Caco-2 (cell line): ENCODE measurements at places on chromosomes 13 and 19. TPM values are rescaled to one million over a fixed set of nuclear protein-coding genes. Genes with fewer than 3 reads are reported as not detected.

TEAD2 gene
- total RNA-seq, result 8.6 and 8.8 TPM in 2 replicates

SERP2 gene
- not detected in 2 replicates for total RNA-seq

AMER2 gene
- not detected in 2 replicates for total RNA-seq

GPC6 gene
- total RNA-seq, result 0.07 and 0.16 TPM in 2 replicates

SELENOW gene
- total RNA-seq, result 110 and 119 TPM in 2 replicates

ZNF382 gene
- total RNA-seq, result 0.12 and 0.50 TPM in 2 replicates

ALG11 gene
- 45.9 and 47.7 TPM in 2 replicates for total RNA-seq

OR7A5 gene
- total RNA-seq, result not detected in 2 replicates

ETHE1 gene
- 39.6 and 42.5 TPM in 2 replicates for total RNA-seq

- DNase-seq, result no peak
Measured at GRCh38 chr13:41565216-41565615, 107.9 kb downstream of the RGCC start.

DNA sequence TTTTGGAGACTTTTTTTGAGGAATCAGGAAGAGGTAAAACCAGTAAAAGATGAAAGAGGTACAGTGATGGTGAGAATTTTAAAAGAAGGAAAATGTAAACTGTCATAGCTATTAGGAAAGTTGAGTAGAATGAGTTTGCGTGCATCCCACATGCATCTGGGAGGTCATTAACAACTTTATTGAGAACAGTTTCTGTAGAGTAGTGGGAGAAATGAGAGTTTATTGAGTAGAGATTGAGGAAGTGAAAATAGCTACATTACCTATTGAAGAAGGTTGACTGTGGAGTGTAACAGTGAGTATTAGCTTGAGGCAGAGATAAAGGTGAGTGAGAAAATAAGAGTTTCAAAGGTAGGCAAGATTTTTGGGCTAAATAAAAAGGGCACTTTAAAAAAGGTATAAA lies 38.7 kb downstream of the BRCA2 start:
- DNase-seq, result no peak

- peak; percentile 71 for DNase-seq
Measured at GRCh38 chr13:75357576-75358289, 124.2 kb downstream of the TBC1D4 start.

DNA sequence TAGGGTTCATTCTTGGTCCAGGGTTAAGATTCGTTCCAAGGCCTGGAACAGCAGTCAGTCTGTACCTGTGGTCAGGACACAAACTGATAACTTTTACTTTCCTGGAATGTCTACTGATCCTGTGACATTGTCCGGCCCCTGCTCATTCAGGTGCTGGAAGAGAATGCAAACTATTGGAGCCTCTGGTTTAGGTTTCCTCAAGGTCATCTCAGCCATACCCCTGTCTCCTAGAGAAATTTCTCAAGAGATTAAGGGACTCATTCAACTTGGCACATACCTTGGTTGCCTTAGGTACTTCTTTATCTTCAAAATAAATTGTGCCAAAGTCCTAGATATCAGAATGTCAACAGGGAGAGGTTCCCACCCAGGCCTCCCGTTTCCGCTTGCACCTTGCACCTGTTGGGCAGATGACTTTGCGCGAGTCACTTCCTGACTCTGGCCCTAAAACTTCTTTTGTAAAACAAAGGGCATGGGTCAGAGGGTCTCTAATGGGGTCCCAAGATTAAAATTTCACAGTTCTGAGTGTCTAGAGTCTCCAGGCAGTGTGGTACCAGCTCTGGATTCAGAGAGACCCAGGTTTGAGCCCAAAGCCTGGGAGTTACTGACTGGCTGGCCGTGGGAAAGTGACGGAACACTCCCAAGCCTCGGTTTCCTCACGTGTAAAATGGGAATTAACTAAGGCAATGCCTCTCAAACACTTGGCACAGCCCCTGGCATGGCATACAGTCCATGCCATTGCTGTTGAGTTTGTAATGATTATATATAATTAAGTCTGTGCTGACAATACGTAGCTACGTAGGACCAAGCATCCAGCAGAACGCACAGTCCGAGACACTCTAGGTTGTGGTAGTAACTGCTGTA lies 25.8 kb upstream of the CYP2S1 start:
- peak; percentile 86 for DNase-seq

DNA sequence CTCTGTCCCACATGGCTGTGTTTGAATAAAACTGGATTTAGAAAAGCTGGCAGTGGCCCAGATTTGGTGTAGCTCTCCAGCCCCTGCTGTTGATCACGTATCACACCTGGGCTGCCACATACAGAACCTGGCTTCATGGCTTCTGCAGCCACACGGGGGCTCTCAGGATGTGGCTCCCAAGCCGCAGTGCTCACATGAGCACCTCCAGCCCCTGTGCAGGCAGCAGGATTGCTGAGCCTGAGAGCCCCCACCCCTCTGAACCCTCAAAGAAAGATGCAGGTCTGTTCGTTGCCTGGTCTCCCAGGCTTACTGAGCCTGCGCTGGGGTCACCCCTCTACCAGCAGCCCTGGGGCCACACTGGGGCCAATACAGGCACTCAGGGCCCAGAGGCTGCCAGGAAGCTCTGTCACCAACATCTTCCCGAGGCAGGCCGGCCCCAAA lies 2.7 kb downstream of the PLEKHF1 start:
- no peak for DNase-seq

GRCh38 chr19:49801401-49801888 lies 11.6 kb downstream of the FUZ start:
- no peak for DNase-seq

- no peak for DNase-seq
Measured at GRCh38 chr19:9362905-9363304, at the start of gene ZNF177. ZNF177 (plus strand) TSS chr19:9363013; CDS start chr19:9378312, 15,299 bp downstream.

DNA sequence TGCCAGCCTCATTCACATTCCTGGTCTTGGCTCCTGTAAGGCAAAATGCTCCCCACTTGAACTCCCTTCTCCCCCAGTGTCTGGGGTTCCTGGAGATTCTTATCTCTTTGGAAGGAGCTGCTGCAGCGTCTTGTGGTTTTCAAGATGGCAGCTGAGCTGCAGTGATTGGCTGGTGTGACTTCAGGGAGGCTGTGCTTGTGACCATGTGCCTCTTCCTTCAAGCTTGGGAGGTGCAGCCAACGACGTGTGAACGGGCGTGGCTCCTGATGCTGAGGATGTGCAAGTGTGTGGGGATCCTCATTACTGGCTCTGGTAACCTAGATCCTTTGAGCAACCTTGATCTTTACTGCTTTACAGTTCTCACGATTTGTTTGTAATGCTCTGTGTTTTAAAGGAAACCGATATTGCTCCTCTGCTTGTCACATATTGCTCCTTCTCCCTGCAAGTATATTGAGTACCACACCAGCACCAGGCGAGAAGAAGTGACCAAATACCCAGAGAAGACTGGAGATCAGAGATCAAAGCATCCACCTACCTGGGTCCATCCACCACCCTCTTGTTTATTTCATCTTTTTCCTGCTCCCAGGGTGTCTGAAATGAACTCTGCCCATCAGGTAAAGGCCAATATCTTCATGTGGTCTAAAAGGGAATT lies 208.5 kb downstream of the FGF9 start:
- DNase-seq, result no peak

GRCh38 chr13:101875717-101876393 lies 423.4 kb downstream of the ITGBL1 start:
- peak; percentile 54 for DNase-seq

DNA sequence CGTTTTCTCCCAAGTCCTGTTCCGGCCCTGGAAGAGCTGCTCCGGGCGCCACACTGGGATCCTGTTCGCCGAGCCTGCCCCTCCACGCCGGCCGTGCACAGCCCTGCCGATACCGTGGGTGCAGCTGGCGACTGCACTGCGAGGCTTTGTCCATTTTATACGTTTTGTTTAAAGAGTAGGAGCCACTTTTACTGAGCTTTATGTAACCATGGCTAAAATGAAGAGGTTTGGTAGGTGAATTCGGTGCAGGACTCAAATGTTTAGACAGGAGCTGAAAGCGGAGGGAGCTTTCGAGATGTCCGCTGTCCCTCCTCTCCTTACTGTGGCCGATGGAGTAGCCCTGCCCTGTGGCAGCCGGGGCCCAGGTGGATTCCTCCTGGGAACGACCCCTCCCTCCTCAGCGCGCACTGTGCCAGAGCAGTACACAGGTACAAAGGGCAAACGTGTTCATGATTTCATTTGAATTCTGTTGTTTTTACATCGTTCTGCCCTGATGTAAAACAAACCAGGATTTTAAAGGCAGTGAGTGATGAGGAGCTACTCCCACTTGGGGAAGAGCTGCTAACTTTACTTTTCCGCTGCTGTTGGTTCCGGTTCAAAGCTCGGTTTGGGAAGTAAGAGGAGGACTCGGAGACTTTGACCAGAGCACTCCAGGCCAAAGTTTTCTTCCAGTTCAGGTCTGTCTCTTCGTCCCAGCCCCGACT lies 1.7 kb downstream of the COL4A2 start:
- DNase-seq, result no peak

DNA sequence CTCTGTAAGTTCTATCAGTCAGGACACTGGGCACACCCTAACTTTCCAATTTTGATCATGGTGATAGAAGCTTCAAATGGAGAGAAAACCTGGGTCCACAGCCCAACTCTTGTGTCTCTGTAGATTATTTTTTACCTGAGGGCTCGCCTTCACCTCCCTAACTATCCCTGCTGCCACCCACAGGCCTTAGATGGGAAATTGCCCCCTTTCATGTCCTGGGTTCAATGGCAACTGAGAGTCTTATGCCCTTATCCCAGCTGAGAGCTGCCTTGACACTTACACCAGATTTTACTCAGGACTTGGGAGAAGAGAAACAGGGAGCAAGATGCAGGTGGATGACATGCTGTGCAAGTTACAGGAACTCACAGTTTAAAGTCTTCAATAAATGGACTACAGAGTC lies 81.7 kb downstream of the RAP2A start:
- DNase-seq, result no peak

DNA sequence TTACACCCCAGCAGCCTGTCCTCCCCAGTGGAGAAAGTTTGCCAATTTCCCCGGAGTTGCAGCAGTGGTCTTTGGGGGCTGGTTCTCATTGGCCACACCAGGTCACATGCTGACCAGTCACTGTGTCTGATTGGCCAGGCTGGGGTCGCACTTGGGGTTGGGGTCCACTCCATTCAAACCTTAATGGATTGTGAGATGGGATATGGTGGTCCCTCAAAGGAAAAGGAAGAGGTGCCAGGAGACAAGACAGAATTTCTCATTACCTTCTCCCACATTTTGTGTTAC lies 3.4 kb downstream of the PPM1N start:
- DNase-seq, result no peak

DNA sequence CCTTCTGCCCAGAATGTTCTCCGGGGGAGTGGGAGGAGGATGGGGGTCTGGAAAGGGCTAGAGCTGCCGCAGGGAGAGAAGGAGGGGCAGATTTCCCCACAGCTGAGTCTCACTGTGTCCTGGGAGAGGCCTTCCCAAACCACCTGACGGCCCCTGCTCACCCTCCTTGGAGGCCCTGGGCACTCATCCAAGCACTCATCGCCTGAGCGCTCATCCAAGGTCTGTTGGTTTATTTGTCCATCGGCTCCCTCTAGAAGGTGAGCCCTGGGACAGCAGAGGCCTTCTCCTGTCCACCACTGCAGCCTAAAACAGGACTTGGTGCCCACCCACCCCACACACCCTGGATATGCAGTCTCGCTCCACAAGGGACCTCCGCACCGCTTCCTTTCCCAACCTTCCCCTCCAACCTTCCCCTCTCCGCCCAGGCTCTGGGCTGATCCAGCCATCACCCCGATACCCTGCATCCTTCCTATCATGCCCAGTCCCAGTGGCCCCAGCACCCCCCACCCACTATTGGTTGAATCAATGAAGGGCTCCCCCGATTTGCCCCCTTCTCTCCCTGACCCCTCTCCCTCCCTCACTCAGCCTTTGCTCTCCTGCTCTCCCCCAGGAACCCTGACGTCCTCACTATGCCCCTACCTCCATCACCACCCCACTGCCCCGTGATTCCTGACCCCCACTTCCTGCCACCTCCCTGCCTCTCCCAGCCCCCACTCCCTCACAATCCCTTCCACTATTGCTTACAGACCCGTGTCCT lies 1.7 kb downstream of the UBXN6 start:
- DNase-seq, result no peak

DNA sequence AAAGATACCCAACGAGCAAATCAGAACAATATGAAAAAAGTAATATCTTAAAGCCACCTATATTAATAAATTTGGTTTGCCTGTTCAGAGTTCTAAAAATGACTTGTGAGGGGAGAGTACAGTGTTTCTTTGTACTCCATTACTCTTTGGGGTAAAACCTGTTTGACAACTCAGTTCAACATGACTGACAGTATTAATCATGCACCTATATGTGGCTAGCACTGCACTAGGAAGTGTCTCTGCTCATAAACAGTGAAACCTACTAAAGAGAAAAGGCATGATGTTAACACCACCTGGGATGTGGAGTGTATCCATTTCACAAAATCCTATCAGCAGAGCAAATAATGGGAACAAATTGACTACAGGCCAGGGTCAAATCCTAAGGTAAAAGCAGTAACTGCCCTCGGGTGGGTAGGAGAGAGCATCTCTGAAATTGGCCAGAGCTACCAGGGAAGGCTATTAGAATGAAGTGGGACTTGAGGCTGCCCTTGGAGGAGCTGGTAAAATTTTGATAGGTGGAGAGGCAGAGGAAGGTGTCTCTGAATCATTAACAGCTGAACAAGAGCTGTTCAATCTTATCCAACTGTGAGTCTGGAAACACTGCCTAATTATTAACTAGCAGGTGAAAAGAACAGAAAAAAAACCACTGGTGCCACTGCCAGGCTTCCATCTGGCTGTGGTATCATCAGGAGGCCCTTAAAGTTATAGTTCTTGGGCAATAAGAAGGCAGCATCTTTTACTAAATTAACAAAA lies 365.1 kb downstream of the DNAJC15 start:
- peak; percentile 42 for DNase-seq

DNA sequence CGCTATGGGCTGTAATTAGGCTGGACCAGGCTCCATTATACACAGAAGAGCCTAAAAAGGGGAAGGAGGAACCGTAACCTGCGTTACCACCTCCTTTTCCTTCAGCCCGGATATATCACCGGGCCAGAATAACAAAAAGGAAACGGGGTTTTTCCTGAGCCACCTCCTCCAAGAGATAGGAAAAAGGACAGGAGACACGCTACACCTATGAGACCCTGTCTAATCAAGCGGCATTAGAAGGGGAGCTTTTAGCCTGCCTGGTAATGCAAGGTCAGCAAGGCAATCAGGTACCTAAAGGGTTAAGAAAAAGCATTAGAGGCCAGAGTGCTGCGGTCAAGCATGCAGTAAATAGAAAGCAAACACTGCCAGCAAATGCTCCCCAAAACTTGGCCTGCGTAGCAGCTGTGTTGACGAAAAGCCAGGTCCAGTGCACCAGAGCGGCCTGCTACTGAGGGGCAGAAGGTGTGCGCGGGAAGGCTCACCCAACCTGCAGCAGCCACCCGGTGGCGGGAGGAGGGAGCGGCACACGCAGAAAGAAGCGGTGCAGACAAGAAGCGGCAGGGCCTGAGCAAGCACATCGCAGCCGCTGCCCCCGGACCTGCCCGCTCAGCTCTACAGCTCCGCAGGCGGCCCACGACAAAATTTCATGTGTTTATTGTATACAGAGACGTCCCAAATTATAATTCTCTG lies 1466.1 kb downstream of the UQCRFS1 start:
- peak; percentile 21 for DNase-seq
